H4 (cell line): ENCODE measurements at places on chromosomes 13 and 19.

DNA sequence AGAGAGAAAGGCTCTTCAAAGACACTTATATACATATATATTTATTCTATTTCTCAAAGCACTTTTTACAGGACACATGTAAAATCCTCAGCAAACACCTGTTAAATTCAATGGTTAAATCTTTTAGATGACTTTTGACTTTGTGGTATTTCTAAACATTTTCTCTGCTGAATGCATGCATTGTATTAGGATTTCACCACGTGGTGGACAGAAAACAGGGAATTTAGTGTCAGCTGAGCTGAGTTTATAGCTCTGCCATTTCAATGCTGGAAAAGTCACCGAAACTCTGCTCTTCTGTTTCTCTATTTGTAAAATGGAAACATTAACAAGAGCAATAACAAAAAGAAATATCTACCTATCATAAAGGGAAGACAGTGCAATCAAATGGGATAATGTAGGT lies 375.6 kb downstream of the ENOX1 start:
- no peak for DNase-seq

DNA sequence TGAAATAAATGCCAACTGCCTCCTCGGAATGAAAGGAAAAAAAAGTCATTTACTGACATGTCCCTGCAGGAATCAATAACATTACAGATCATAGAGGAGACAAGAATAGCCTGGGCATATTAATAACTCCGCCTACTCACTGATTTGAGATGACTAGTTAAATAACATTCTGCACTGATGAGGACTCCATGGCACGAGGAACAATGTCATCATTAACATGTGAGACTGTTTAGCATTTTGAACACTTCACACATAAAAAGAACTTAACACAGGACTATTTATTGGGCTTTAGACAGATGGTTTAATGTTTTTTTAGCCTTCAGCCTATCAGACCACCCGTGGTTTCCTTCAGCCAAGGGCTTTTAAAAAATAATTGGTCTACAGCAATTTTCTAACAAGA lies 170.1 kb downstream of the OLFM4 start:
- DNase-seq: no peak

DNA sequence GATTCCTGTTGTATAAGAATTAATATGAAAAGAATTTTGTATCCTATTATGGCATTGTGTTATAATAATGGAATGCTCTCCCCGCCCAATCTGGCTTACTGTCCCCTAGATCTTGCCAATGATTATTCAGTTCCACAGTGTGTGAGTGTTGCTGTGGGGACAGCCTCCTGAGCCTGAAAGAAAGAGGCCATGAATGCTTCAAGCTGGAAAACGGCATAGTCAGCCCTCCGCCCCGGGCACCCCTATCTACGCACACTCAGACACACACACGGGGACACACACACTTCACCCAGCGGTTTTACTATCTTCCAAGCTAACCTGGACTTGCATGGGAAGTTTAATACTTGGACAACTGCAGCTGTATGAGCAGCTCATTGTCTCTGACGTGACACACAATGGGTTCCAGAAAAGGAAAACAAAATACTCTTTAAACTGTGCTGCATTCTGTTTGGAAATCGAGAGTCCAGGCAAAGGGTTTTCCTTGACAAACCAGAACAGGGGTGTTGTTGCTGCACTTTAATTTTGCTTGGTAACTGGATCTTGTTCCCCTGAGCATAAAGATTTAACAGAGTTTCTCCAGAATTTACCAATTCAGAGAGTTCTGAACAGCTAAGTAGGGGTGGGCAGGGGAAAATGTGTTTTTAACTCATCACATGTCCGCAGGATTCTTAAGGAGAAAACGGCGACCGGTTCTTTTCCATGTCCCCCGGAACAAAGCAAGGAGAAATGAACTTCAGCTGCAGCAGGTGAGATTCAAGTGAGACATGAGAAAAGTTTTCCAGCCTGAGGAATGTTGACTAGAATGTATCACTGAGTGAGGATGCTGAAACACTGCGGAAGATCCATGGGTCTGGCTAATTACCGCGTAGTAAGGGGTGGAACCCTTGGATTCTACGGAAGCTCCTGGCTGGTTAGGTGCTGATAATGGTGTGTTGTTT lies 472.9 kb downstream of the FOXO1 start:
- no peak for DNase-seq

DNA sequence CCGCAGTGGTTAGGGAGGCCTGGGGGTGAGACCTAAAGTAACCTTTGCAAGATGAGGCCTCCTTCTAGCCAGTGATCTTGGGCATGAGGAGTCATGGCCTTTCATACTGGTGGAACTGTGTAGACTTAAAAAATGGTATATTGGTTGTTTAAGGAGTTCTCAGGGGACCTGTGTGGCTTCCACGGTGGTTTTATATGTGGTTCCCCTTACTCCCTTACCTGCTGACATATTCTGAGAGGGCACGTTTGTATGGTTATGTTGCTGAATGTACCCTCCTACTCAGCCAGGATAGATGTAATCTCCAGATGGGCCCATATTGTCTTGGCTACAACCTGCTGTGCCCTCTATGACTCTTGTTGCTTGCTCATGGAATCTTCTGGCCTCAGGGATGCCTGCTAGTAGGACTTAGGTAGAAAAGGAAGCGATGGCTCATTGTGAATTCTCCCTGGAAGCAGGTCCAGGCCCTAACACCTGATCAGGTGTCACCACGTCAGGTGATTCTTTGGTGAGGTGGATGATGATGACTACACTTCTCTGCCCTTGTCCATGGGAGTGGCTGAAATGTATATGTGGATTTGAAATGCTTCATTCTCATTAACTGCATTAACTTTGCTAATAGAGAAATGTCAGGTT lies 1.8 kb downstream of the ZNF460 start:
- no peak for DNase-seq

DNA sequence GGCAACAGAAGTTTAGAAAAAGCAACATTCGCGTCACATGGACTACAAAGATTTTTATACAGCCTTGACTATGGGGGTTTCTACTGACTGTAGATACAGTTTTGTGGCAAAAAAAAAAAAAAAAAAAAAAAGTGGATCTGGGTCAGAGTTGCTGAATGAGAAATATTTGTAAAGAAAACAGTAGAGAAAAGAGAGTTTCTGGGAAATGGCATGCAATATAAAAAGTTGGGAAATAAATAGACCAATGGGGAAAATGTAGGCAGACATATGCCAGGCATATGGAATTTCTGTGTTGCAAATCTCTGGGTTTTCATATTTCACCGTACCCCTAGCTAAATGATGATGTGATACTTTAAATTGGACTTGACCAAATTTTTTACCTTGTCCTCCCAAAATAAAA lies 315.3 kb downstream of the EFNB2 start:
- no peak for DNase-seq

DNA sequence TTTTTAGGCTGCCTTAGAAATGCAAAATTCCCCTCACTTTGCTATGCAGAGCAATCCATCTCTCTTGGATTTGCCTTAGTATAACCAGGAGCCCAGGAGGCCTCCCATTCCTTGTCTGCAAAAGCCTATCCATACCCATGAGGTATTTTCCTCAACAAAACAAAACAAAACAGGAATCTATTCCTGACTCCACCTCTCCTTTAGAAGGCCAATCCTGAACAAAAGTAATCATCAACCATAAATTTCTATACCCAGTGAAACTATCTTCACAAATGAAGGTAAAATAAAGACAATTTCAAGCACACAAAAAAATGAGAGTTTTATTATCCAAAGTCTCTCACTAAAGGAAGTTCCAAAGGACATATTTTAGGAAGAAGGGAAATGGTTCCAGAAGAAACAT lies 365.7 kb downstream of the KCNRG start:
- DNase-seq: no peak

DNA sequence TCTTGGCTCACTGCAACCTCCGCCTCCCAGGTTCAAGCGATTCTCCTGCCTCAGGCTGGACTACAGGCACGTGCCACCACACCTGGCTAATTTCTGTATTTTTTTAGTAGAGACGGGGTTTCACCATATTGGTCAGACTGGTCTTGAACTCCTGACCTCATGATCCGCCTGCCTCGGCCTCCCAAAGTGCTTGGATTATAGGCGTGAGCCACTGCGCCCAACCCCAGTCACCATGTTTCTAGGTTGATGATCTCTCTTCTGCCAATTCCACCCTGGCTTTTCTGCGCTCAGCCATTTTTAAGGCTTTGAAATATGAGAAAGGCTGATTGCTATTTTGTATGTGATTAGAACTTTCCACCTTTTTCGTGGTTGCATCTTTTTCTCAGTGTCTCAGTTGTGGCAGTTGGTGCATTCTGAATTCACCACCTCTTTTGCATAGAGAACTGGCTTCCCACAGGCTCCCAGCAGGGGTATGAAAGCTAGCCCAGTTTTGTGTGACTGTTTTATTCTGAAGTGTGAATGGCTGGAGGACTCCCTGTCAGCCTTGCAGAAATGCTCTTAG lies 15.5 kb downstream of the CEACAM1 start:
- DNase-seq: no peak

DNA sequence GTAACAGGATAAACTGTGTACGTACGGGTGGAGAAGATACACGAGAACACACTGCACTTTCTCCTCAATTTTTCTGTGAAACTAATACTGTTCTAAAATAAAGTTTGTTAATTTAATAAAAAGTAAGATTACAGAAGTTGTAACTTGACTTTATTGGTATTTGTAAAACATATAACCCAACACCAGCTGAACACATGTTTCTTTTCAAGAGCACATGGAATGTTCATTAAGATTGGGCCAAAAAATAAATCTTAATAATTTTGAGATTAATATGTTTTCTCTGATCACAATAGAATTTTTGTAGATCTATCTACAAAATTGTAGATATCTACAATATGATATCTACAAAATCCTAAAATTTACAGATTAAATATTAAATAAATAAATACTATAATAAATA lies 55.1 kb upstream of the ZNF599 start:
- no peak for DNase-seq

GRCh38 chr13:102328909-102329308 lies 72.9 kb downstream of the FGF14 start:
- DNase-seq: no peak

DNA sequence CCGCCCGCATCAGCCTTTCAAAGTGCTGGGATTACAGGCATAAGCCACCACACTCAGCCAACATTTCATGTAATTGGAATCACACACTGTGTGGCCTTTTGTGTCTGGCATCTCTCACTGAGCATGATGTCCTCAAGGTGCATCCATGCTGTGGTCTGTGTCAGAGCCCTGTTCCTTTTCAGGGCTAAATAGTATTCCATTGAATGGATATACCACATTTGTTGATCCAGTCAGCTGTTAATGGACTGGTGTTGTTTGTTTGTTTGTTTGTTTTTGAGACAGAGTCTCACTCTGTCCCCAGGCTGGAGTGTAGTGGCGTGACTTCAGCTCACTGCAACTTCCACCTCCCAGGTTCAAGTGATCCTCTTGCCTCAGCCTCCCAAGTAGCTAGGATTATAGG lies 17.9 kb downstream of the ATCAY start:
- no peak for DNase-seq

GRCh38 chr13:30746791-30747190 lies 11.4 kb downstream of the ALOX5AP start:
- DNase-seq: no peak

GRCh38 chr19:29833614-29834261 lies 21.9 kb downstream of the CCNE1 start:
- no peak for DNase-seq

DNA sequence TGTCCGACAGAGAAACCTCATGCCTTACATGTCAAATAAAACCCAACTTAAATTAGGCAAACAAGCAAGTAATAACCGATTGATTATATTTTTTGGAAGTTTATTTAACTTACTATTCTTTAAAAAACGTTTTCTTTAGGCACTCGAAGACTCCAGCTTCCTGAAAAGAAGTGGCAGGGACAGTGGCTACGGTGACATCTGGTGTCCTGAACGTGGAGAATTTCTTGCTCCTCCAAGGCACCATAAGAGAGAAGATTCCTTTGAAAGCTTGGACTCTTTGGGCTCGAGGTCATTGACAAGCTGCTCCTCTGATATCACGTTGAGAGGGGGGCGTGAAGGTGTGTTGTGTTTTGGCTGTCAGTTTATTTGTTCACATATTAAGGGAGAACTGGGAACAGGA lies 164.4 kb downstream of the LMO7 start:
- DNase-seq: no peak

DNA sequence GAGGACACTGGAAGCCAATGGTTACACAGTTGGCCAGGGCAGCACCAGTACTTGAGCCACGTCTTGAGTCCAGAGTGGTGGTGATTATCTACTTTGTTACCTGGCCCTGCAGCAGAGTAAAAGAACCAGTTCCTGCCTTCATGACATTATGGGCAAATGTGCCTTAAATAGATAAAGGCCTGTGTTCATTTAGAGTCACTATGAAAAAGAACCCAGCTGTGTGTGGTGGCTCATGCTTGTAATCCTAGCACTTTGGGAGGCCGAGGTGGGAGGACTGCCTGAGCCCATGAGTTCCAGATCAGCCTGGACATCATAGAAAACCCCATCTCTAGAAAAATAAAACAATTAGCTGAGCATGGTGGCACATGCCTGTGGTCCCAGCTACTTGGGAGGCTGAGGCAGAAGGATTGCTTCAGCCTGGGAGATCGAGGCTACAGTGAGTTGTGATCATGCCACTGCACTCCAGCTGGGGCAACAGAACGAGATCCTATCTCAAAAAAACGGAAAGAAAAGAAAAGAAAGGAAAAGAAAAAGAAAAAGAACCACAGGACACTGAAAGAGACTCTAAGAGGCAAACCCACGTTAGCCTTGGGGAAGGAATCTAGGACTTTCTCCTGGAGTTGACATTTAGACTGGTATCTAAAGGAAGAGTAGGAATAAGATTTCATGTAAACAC lies 3.4 kb upstream of the IRF2BP1 start:
- DNase-seq: no peak

DNA sequence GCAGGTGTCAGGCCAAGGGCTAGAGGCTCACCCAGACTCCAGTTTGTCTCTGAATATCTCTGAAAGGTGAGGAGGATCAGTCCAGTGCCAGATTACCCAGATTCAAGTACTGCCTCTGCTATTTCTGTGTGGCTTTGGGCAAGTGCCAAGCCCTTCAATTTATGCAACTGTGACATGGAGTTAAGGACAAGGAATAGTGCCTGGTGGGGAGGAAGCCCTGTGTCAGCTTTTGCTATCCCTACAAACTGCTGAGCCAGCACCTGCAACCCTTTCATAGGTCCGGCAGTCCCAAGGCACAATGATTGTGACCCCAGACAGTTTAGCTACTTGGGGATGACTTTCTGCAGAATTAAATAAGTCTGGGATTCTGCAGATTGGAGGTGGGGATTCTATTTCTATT lies 123.0 kb downstream of the KL start:
- no peak for DNase-seq
